ENCODE measurements at places on chromosomes 6 and 20.
A peak's percentile ranks its signal among the peaks of the same experiment; 100 is the strongest.

- no peak for DNase-seq
Observed at GRCh38 chr6:170124836-170125235, 166.0 kb downstream of the DLL1 start.

DNA sequence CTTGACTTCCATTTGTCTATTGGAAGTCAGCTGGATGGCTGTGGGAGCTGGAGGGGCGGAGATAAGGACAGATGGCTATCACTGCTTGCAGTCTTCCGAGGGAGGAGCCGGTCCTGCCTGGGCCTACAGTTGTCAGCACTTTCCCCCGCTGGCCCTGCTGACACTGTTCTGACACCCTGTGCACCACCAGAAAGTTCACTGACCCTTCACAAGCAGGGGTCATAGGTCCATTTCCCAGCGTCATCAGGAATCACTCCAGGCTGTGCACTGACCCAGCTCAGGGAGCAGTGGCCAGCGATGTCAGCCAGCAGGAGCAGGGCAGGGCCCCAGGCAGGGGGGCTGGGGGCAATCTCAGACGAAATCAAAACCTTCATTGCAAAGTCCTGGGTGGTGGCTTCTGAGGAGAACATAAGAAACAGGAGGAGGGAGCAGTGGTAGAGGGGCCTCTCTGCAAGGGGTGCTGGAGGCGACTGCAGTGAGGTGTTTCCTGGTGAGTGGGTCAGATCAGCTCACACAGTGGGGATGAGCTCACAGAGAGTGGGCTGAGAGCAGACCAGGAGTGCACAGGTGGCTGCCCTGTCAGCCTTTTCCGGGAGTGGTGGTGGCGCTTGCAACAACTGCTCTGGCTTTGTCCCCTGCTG is 26.5 kb upstream of the PLEKHG1 start:
- DNase-seq = no peak

GRCh38 chr6:138570725-138571029 is 71.4 kb upstream of the NHSL1 start:
- no peak for DNase-seq

DNA sequence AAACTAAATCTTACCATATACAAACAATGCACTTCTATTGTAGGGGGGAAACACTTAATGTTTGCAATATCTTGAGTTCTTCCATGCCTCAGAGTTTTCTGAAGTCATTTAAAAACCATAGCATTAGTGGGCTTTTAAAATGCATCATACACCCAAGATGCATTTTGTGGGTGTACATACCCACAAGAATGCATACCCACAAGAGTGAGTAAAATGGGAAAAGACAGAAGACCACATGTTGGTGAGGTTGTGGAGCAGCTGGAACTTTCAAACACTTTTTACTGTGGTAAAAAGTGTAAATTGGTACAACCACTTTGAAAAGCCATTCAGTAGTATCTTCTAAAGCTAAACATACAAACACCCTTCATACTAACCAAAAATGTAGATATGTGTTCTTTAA is 57.5 kb downstream of the CYB5R4 start:
- no peak for DNase-seq

GRCh38 chr6:19845266-19846041 is 8.3 kb downstream of the ID4 start:
- no peak for DNase-seq

DNA sequence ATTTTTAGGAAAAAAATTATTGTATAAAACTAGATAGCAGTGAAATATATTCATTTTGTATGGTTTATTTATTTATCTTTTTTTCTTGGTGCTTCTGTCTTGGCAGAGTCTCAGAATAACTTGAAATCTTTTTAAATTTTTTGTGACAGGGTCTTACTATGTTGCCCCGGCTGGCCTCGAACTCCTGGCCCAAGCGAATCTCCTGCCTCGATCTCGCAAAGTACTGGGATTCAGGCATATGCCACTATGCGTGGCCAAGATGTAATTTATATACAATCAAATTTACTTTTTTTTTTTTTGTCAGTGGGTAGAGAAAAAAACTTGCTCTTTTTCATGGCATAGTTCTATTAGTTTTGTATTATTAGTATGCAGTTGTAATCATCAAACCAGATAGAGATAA is 13.7 kb downstream of the CBFA2T2 start:
- no peak for DNase-seq

DNA sequence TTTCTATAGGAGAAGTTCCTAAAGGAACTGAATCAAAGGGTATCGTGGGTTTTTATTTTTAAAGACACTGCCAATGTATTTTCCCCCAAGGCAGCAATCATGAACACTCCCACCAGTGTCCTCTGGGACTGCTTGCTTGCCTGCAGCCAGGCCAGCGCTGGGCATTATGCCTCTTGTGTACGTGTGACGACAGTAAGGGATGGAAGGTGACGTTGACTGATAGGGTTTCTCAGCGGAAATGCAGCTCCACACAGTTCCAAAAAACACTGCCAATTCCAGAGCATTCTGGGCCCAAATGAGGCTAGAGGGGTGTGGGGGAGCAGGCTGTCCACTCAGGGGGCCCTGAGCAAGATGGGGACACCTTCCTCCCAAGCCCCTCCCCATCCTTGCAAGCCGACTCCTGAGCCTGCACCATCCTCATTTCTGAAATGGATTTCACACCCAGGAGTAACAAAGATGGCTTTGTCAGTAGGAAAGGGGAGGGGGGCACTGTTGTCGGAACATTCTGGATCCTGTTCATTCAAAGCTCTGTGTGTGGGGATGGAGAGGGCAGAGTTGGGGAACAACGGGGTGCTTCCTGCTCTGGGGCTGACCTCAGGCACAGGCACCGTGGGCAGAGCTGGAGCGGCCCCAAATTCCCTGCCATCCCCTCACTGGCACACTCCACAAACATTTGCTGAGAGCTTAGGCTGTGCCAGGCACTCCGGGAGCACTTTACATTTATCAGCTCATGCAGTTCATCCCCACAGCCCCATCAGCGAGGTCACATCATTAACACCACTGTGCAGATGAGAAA is 20.0 kb downstream of the PREX1 start:
- DNase-seq = no peak

- DNase-seq = no peak
Observed at GRCh38 chr6:32116674-32117073, 7.5 kb upstream of the TNXB start.

DNA sequence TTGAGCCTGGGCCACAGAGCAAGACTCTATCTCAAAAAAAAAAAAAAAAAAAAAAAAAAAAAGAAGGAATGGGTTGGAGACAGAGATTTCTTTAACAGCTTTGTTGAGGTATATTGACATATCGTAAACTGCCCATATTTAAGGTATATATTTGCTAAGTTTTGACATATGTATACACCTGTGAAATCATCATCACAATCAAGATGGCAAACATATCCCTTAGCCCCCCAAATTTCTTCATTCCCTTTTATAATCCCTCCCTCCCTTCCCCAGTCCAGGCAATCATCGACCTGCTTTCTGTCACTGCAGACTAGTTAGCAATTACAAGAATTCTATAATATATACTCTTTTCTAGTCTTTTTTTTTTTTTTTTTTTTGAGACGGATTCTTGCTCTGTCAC is 29.0 kb downstream of the SERPINB1 start:
- DNase-seq = no peak

DNA sequence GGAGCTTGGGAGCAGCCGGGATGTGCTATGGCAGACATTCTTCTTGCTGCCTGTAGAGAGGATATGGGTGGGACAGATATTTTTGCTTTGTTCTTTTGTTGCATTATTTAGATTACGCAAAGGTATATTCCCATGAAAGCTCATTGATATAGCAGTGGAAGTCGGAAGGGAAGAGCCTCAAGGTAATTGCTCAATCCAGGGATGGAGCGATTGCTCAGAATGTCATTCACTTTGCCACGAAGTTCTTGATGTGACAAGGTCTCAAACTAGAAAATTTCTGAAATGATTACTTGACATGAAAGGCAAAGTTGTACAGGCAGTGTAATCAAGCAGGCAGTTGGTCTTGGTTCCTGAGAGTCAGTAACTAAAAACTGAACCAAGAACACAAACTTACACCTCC is 615.6 kb upstream of the CDH4 start:
- no peak for DNase-seq

GRCh38 chr6:44481056-44481455 is 93.5 kb downstream of the CDC5L start:
- no peak for DNase-seq

DNA sequence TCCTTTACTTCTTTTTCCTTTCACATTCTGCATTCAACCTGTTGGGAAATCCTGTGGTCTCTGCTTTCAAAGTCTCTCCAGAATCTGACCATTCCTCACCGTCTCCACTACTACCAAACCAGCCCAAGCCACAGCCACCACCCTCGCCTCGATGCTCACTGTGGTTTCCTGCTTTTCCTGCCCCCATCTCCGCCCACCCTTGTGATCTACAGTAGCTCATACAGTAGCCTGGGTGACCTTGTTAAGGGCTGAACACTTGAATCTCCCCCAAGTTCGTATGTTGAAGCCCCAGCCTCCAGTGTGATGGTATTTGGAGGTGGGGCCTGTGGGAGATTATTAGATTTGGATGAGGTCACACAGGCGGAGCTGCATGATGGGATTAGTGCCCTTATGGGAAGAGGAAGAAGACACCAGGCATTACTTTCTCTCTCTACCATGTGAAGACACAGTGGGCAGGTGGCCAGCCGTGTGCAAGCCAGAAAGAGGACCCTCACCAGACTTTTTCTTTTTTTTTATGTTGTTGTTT is 189.0 kb upstream of the UST start:
- no peak for DNase-seq

GRCh38 chr20:25196786-25197120 is 1.2 kb downstream of the ENTPD6 start:
- DNase-seq = peak; percentile 28

DNA sequence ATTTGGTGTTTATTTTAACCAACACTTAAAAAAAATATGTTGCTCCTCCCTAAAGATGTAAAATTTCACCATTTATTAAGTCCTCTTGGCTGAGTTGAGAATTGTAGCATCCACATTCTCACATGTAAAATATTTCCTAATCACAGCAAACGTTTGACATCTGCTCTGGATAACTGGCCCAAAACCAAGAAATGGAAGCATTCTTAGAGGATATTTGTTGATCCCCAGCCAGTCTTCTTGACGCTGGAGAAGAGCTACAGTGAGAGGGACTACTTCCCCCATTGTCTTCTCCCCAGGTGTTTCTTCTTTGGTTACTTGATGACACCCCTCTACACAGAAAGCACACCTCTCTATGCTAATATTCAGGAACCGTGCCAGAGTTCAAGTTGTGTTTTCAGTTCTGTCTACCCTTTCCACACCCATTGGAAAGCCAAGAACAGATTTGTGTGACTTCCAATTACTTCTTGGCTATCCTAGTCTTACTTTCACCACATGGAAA is 454.5 kb upstream of the JAG1 start:
- no peak for DNase-seq

GRCh38 chr20:60223174-60223573 is 265.0 kb downstream of the CDH26 start:
- no peak for DNase-seq

- DNase-seq = no peak
Observed at GRCh38 chr20:62576815-62577489, 65.4 kb upstream of the SLCO4A1 start.

GRCh38 chr6:37289931-37290330 is 32.0 kb upstream of the TMEM217 start:
- DNase-seq = no peak

- DNase-seq = no peak
Observed at GRCh38 chr6:166684170-166684569, 57.1 kb upstream of the RPS6KA2 start.

- no peak for DNase-seq
Observed at GRCh38 chr20:1707588-1708449, 50.2 kb upstream of the SIRPG start.

- DNase-seq = no peak
Observed at GRCh38 chr6:156781861-156782631, 4.9 kb downstream of the ARID1B start.

DNA sequence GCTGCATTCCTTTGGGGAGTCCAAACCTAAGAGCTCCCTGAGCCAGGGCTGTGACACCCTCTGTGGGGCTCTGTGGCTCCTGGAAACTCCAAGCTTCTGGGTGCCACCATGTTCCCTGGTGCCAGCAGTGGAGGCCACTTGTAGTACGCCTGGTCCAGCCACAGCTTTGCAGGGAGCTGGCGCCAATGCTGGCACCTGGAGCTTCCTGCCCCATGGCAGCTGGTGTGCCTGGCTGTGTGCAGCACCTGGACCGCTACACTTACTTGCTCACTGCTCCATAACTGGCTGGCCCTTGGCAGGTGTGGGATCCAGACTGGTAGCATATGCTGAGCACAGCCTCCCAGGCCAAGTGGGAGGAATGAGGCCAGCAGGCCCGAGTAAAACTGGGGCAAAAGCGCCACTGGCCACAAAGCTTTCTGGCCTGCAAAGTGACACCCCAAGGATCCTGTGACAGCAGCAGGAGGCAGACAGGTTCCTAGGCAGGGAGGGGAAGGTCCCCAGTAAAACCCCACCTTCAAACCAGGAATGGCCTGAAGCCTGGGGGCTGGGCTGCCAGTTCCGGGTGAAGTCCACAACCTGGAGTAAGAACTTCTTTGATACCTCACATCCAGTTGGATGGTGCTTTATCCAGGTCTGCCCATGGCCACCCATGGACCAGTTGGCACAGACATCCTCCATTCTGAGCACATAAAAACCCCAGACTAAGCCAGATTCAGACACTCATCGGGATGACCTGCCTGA is 461.0 kb downstream of the TBC1D32 start:
- no peak for DNase-seq

GRCh38 chr6:46484081-46484820 is 7.0 kb downstream of the RCAN2 start:
- DNase-seq = no peak

DNA sequence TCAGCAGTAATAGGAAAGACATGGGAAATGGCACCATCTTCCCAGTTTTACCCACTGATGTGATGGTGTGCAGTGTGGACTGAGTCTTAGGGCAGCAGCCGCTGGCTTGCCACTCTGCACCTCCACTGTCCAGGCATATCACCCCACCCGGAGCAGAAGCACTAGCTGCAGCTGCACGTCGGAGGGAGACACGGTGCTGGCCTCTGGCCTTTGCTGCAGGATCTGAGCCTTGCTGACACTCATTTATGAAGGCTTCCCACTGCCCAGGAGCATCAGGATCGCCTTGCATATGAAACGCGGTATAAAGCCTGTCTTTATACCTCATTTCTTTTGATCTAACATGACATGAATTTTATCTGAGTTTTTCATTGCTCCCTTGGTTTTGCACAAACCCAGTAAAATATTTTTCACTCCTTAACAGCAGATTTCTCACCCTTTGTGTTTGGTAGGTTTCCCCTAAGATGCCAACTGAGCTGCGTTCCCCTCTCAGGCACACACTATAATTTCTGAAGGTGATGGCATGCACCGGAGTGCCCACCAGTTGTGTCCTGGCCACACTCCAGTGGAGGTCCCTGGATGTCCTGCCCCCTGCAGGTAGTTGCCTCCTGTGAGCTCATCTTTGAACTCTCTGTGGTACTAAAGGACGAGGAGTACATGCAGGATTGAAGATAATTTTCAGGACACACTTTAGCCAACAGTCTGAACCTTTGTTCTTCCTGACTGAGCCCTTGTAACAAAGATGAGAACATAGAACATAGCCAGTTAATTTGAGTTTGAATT is 9.0 kb upstream of the EXOC2 start:
- no peak for DNase-seq
